ENCODE measurements at places on chromosomes 5 and 9. TPM values are rescaled to one million over a fixed set of nuclear protein-coding genes. Genes with fewer than 3 reads are reported as not detected.

DNA sequence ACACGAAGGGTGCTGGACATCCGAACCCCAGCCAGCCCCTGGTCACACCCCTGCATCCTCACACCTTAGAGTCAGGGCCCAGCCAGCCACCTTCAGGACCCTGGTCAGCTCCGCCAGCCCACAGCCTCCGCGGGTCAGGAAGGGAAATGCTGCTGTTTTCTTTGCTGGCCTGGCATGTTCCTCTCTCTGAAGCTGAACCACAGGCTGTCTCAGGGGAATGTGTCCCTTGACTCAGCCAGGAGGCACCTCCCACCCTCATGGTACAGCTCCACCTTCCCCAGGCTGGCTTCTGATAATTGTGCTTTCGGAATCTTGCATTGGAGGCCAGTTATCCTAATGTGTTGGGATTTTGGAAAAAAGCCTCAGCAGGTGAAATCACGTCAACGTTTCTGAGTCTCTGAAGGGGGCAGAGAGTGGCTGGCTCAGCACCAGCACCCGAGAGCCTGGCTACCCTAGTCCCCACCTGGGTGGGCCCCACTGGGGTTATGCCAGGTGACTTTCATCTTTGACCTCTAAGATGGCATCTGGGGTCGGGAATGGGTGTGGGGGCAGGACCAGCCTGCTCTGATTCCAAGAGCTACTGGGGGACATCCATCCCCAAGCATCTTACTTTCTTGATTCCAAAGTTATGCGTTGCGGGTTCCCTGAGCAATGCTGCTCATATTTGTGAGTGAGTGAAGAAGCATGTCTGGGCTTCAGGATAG lies 9.8 kb upstream of the OLFM1 start:
- no peak for DNase-seq

DNA sequence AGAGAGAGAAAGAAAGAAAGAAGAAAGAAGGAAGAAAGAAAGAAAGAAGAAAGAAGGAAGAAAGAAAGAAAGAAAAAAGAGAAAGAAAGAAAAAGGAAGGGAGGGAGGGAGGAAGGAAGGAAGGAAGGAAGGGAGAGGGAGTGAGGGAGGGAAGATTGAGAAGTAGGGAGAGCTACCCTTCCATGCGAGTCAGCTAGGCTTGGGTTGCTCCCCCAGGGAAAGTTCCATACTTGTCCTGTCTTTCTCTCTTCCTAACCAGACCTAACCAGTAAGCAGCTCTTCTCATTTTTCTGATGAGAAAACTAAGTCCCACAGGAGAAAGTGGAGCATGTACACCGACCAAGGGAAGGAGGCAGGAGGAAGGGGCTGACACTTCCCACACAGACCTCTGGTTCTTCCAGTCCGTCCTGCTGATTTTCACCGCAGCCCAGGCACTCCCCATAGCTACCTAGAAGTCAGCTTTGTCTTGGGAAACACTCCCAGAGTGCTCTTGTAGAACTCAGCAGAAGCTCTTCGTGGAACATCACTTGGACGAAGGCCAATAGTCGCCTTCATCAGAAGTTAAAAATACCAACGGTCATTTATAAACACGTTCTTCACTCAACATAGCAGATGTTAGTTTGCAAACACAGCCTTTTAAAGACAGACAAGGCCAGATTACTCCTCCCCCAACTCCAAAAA lies 29.0 kb upstream of the ENTREP1 start:
- no peak for DNase-seq

DNA sequence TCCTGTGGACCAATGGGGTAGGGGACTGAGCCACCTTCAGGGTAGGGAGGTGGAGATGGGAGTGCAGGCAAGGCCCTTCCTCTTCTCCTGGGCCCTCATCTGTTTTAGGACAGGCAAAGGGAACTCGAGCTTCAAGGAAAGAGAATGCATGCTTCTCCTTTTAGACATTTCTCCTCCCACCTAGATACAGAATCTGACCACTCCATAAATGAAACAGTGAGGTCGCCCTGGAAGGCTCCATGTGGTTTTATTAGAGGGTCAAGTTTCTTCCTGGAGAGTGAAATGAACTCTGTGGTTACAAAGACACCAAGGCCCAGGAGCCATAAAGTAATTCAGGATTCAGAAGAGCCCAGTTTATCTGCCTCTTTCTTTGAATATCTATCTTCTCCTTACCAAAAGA lies 14.9 kb downstream of the LHFPL2 start:
- no peak for DNase-seq

DNA sequence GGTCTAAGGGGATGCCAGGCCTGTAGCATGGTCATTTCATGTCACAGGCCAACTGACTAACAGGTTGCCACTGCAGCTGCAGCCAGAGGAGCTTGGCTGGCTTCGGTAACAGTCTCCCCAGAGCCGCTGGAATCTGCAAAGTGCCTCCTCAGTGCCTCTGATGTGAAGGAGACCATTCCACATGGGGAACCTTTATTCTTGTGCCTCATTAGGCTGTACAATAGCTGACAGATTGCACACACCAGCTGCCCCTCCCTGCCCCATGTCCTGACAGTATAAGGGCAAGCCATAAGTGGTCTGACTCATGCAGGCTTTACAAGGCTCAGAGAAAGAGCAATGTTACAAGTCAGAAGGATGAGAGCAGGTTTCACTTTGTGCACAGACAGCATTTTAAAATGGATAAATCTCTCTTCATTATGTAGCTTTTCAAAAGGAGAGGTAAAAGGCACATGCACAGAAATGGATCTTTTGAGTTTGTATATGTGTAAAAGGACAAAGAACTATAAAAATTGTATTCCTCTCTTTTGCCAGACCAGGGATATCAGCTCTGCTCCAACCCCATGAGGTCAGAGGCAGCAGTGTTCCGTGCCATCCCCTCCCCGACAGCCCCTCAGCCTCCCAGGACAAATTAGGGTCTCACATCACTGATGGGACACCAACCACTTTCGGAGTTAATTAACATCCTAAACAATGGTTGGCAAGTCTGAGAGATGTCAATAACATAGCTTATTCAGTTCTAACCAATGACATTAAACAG lies 467.8 kb downstream of the TMEM232 start:
- no peak for DNase-seq

- no peak for DNase-seq
These were observed 304.0 kb downstream of the PRELID2 start for GRCh38 chr5:145531038-145531734.

- DNase-seq, result no peak
These were observed 188.3 kb upstream of the NMUR2 start for GRCh38 chr5:152593388-152593787.

GRCh38 chr5:102867992-102868662 lies 113.0 kb downstream of the PAM start:
- no peak for DNase-seq

Gene ANKRD34B
- total RNA-seq, result not detected

Gene PAEP
- total RNA-seq, result not detected

Gene TAL2
- not detected for total RNA-seq

Gene SLC36A3
- total RNA-seq, result not detected

Measured in CD8-positive, alpha-beta T cell (primary cell).